HFFc6 (cell line): ENCODE measurements at places on chromosomes 13 and 19.

DNA sequence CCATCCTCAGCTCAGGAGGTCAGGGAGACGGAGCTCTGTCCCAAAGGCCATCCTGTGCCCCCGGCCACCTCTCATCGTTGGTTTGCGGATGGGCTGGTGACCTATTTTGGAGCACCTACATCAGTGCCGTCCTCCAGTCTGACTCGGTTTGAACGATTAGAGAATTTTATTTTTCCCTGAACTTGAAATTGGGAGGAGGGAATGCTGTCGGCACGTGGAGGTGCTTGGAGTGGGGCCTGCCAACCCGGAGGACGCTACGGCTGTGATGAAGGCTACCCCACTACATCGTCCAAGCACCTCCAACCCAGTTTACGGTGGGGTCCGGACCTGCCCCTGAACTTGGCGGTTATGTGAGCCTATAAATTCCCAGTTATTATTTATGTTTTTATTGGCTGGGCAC lies 3.0 kb upstream of the ZNF554 start:
- no peak for DNase-seq

- DNase-seq, result no peak
These were observed 22.6 kb upstream of the USP12 start for GRCh38 chr13:27194209-27194608.

DNA sequence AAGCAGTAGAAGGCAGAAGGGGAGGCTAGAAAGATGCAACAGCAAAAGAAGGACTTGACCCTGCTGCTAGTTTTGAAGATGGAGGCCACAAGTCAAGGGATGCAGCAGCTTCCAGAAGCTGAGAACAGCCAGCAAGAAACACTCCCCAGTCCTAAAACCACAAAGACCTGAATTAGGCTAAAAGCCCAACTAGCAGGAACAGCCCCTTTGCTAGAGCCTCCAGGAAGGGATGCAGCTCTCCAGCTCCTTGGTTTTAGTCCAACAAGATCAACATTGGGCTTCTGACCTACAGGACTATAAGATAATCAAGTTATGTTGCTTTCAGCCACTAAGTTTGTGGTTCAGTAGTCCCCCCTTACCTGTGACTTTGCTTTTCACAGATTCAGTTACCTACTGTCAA lies 10.5 kb upstream of the LATS2 start:
- no peak for DNase-seq

GRCh38 chr13:98143601-98144026 lies 720 bp downstream of the FARP1 start:
- no peak for DNase-seq

- DNase-seq, result no peak
These were observed 10.7 kb downstream of the IL17D start for GRCh38 chr13:20714161-20714560.

- DNase-seq, result no peak
These were observed 118.0 kb downstream of the KDM4B start for GRCh38 chr19:5086725-5087439.

DNA sequence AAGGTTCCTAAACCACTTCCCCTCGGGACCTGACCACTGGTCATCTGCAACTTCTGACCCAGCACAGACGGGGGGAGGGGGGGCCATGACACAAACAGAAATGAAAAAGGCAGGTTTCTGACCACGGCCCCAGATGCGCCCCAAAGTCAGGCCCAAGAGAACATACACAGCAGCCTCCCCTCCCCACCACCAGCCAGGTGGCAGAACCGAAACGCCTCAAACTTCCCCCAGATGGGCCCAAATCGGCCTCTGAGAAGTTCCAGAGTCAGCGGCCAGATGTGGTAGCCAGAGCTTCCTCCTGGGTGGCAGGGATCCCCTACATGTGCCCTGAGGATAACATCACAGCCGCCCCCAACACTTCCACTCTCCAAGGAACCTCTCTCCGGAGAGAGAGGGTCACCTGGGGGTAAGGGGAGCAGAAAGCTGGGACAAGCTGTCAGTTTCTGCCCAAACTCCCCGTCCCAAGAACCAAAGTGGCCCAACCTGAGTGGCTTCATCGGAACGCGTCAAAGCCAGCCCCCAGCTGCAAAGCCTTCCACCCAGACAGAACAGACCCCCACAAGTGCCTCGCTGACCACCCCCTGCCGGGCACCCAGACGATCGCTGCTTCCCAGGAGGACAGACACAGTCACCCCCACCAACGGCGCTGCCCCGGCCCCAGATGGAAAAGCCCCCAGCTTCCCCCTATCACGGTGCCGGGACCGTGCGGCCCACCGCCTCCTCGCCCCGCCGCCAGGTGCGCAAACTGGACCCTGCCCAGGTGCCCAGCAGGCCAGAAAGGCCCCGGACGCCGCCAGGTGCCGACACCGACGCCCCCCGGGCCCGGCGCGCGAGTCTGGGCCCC lies 800 bp downstream of the ELL start:
- no peak for DNase-seq

DNA sequence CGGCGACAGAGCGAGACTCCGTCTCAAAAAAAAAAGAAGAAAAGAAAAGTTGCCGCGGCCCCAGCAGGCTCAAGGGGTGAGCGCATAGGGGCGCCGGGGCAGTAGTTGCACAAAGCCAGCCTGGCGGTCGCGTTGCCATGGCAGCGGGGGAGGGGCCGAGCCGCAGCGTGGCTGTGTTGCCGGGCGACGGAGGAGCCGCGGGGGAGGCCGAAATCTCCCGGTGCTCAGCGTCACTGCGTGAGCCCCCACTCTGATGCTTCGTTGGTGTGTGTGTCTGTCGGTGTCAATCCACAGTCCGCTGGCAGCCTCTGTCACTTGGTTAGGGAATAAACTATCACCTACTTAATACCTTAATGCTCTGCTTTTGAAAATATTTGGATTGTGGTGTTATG lies 82.9 kb upstream of the C1QTNF9B start:
- DNase-seq, result peak; percentile 82

DNA sequence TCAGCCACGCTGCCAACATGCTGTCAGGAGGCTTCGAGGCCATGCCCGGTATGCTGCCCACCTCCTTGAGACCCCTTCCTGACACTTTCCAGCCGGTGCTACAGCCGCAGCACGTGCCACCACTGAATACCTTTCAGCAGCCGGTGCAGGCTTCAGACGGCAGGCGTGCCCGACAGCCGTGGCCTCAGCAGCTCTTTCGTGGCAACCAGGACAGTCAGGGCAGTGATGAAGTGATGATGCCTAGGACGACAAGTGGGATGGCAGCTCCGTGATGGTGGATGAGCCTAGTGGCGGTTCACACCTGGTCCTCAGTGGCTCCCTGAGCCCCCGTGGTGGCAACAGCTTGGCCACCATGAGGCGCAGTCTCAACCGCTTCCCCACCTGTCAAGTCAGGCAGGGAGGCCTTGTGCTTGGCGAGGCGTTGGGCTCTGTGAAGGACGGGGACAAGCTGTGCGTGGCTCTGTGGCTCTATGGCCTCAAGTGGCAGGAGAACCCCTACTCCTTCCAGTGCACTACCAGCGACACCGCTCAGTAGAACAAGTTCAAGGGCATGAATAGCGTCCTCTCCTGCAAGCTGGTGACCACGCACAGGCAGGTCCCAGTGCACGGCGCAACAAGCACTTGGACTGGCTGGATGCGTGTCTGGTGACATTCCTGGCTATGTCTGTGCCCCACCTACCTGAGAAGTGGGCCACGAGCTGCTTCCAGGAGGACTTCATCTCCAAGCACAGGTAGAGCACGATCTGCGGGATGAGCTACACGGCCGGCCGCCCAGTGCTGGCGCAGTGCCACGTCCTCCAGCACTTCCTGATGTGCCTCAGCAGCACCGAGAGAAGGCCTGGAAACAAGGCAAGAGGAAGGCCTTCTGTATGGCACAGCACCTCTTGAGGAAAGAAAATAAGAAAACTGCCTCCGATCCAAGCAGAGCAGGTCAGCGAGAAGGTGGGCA lies 18.2 kb upstream of the ZNF14 start:
- no peak for DNase-seq

- DNase-seq, result no peak
These were observed 36.9 kb downstream of the EFNB2 start for GRCh38 chr13:106498571-106498970.

DNA sequence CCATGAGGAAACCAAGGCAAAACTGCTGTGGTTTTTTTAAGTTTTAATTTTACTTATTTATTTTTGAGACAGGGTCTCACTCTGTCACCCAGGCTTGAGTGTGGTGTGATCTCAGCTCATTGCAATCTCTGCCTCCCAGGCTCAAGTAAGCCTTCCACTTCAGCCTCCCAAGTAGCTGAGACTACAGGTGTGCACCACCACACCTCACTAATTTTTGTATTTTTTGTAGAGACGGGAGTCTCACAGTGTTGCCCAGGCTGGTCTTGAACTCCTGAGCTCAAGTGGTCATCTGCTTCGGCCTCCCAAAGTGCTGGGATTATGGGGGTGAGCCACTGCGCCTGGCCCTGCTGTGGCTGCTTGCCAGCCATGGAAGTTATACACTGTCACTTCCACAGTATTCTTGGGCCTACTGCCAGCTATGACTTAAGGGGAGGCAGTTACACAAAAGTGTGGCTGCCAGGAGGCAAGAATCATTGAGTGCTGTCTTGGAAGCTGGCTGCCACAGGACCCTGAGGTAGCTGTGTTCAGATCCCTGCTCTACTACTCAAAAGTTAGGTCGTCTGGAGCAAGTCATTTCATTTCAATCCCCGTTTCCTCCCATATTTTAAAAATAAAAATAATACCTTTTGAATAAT lies 12.7 kb downstream of the FARP1 start:
- peak; percentile 74 for DNase-seq

DNA sequence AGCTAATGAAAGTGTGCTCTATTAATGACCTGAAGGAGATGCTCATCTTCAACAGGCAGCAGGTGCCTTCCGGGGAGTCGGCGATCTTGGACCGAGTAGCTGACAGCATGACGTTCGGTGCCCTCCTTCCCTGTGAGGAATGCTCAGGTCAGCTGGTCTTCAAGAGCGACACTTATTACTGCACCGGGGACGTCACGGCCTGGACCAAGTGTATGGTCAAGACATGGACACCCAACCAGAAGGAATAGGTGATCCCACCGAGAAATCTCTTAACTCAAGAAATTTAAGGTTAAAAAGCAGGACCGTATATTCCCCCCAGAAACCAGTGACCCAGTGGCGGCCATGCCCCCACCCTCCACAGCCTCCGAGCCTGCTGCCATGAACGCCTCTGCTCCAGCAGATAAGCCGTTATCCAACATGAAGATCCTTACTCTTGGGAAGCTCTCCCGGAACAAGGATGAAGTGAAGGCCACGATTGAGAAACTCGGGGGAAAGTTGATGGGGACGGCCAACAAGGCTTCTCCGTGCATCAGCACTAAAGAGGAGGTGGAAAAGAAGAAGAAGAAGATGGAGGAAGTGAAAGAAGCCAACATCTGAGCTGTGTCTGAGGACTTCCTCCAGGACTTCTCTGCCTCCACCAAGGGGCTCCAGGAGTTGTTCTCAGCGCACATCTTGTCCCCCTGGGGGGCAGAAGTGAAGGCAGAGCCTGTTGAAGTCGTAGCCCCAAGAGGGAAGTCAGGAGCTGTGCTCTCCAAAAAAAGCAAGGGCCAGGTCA lies 22.8 kb upstream of the ANKRD10 start:
- DNase-seq, result no peak

DNA sequence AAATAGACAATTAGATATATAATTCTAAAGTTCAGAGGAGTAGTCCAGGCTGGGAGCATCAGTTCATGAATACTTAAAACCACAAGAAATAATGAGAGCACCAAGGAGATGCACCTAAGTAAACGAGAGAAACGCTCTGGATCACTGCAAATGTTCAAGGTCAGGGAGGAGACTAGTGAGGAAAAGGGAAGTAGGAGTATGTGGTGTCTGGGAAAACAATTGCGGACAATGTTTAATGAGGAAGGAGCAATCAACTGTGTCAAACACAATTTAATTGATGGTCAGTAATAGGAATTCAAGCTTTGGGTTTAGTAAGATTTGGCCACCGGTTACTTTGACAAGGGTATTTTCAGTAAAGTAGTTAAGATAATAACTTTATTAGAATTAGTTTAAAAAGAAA lies 652.2 kb downstream of the DACH1 start:
- no peak for DNase-seq

DNA sequence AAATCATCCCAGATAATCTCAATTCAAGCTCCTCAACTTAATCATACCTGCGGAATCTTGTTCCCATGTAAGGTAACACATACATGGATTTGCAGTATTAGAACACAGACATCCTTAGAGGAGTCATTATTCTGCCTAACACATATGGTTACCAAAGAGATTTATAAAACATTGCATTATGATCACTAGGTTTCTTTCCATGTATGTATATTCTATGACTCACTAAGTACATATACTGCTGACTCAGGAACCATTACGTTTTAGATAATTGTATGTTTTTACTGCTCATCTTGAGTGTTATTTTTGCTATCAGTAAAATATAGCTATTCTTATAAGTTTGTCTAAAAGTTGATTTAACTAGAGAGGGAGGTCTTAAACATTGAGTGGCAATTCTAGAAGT lies 182.9 kb downstream of the SLITRK6 start:
- no peak for DNase-seq

GRCh38 chr13:39148513-39148961 lies 110.3 kb downstream of the NHLRC3 start:
- no peak for DNase-seq

GRCh38 chr13:80630685-80631121 lies 289.8 kb upstream of the SPRY2 start:
- DNase-seq, result no peak

GRCh38 chr19:15618321-15618720 lies 3.3 kb downstream of the CYP4F8 start:
- DNase-seq, result no peak

DNA sequence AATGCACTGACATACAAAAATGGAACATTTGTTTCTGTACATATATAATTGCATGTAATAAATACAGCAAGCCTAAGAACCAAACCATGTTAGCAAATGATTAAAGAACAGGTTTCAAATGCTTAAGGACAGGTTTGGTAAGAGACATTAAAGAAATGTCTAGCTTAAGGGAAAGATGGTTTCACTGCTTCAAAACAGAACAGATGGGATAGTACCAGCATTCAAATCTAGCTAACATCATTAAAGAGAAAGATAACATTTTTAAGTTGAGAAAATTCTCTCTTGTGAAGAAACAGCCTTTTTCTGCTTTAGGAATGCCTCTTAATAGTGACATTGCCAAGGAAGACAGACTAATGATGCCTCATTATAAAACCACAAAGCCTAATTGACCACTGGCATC lies 52.5 kb upstream of the DOCK9 start:
- no peak for DNase-seq

DNA sequence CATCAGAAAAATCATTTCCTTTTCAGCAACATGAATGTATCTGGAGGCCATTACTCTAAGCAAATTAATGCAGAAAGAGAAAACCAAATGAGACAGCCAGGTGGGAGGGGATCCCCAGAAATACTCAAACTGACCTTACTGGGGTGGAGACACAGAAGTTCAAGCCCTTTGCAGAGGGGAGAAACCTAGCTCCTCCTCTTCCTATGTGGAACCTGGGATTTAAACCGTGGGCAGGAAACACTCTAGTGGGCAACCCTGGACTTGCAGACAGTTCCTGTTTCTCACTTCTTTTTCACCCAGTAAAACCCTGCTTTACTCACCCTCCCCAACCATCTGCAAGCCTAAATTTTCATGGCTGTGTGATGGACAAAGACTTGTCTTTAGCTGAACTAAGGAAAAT lies 61.3 kb downstream of the SLITRK6 start:
- DNase-seq, result no peak

DNA sequence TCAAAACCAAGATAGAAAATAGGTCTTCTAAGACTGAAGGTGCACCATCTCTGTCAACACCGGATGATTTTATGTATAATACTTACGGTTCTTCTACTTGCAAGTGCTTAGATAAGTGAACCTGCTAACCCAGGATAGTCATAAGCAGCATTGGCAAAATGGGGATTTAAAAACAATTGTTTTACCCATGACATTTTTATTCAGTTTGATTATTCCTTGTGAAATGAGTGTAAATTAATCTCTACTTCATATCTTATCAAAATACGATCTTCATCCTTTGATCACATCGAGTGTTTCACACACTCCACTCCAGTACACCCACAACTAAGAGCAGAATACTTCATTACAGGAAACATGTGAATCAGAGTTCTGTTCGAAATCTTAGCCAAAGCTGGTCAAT lies 23.0 kb upstream of the MTRF1 start:
- DNase-seq, result no peak
